Naive thymus-derived CD8-positive, alpha-beta T cell (primary cell): ENCODE measurements at places on chromosomes 6 and 20. TPM values are rescaled to one million over a fixed set of nuclear protein-coding genes. Genes with fewer than 3 reads are reported as not detected.

DNA sequence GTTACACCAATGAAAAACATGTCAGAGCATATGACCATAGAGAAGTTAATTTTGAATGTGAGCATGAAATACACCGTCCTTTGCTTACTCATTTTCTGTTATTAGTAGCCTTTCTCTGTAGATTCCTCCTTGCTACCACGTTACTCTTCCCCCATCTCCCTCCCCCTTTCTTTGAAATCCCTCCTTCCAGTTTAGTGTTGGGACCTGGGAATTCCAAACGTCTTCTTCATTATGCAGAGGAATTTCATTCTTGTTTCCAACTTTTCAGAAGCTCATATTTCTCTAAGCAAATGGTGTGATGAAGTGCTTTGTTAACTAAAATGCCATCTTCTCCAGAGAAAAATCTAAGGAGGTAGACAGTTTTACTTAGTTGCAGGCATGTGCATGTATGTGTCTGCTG is 122.4 kb downstream of the MCHR2 start:
- no peak overlapping the region for H3K27ac ChIP-seq
- H3K4me3 ChIP-seq = no peak overlapping the region
- H3K27me3 ChIP-seq = peaks cover 9% of the 10 kb centered on the region

- H3K36me3 ChIP-seq = peaks cover 9% of the 10 kb centered on the region
- H3K27ac ChIP-seq = no peak overlapping the region
- no peaks in the 10 kb centered on the region for H3K27me3 ChIP-seq
- no peak overlapping the region for H3K4me3 ChIP-seq
- no peak for DNase-seq
Measured at GRCh38 chr6:53011979-53012378, 16.9 kb upstream of the GSTA4 start.

Gene FLOT1
- total RNA-seq = 79.8 TPM

Gene COL19A1
- 1.8 TPM for total RNA-seq

DNA sequence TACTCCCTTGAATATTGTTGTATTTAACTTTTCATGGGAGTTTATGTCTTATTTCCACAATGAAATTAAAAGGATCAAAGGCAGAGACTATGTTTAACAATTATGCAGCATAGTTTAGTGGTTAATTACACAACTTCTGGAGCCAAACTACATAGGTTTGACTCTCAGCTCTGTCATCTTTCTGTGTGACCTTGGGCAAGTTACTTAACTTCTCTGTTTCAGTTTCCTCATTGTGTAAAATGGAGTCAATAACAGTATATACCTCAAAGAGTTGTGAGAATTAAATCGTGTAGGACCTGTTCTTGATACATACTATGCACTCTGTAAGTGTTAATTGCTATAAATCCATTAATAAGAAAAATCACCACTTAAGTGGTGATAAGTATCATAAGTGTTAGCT is 48.3 kb downstream of the BTBD9 start:
- H3K27me3 ChIP-seq = no peaks in the 10 kb centered on the region
- H3K36me3 ChIP-seq = peaks cover 4% of the 10 kb centered on the region

GRCh38 chr6:124530926-124531325 is 431.3 kb upstream of the RNF217 start:
- H3K27me3 ChIP-seq = no peaks in the 10 kb centered on the region
- H3K36me3 ChIP-seq = no peaks in the 10 kb centered on the region
- H3K27ac ChIP-seq = no peak overlapping the region
- no peak overlapping the region for H3K4me3 ChIP-seq
- no peaks in the 10 kb centered on the region for H3K4me1 ChIP-seq

Gene MDFI
- total RNA-seq = not detected

Gene TSHZ2
- 10.0 TPM for total RNA-seq

- H3K27ac ChIP-seq = no peak overlapping the region
- no peak for DNase-seq
- no peak overlapping the region for H3K4me3 ChIP-seq
- H3K36me3 ChIP-seq = peaks cover 14% of the 10 kb centered on the region
Measured at GRCh38 chr6:5569491-5569890, 308.2 kb downstream of the FARS2 start.

Gene PSORS1C2
- total RNA-seq = not detected

DNA sequence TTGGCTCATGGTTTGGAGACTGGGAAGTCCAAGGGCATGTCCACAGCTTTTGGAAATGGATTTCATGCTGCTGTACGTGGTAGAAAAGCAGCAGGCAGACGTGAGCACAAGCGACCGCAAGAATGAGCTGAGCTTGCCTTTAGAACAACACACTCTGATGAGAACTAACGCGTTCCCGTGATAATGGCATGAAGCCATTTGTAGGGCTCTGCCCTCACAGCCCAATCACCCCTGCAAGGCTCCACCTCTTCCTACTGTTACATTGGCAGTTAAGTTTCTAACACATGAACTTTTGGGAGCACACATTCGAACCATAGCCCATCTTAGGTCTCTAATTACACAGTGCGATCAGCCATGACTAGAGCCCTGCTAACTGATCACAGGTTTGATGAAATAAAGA is 107.5 kb upstream of the TMEM170B start:
- no peak overlapping the region for H3K27ac ChIP-seq
- no peaks in the 10 kb centered on the region for H3K36me3 ChIP-seq
- H3K27me3 ChIP-seq = no peaks in the 10 kb centered on the region
- no peak overlapping the region for H3K4me3 ChIP-seq

DNA sequence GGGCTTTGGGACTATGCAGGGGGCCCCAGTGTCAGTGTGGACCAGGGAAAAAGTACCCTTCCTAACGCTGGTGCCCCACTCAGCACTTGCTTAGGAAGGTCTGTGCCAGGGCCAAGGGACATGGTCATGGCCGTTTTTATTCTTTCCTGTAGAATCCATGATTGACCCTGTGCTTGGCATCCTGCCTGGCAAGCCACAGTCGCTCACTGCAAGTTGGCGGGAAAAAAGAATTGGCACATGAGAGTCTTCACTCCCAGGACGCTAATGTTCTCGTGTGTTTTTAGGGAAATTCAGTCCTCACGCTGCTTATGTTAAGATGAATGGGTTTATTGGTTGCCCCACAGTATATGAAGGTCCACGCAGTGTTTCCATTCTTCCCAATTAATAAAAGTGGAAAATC is 253.4 kb downstream of the CDH4 start:
- H3K36me3 ChIP-seq = no peaks in the 10 kb centered on the region
- no peak overlapping the region for H3K4me3 ChIP-seq
- H3K4me1 ChIP-seq = peaks cover 4% of the 10 kb centered on the region
- DNase-seq = no peak
- no peak overlapping the region for H3K27ac ChIP-seq
- H3K27me3 ChIP-seq = no peaks in the 10 kb centered on the region

- DNase-seq = no peak
- no peak overlapping the region for H3K27ac ChIP-seq
- no peaks in the 10 kb centered on the region for H3K27me3 ChIP-seq
- no peak overlapping the region for H3K4me3 ChIP-seq
Measured at GRCh38 chr6:31712296-31712695, 2.9 kb upstream of the LY6G6D start.

Gene LBP
- total RNA-seq = not detected

GRCh38 chr6:82750556-82750955 is 315.1 kb downstream of the UBE3D start:
- no peak overlapping the region for H3K4me3 ChIP-seq
- no peak for DNase-seq
- H3K27me3 ChIP-seq = peaks cover 9% of the 10 kb centered on the region
- H3K27ac ChIP-seq = no peak overlapping the region
- H3K36me3 ChIP-seq = no peaks in the 10 kb centered on the region

DNA sequence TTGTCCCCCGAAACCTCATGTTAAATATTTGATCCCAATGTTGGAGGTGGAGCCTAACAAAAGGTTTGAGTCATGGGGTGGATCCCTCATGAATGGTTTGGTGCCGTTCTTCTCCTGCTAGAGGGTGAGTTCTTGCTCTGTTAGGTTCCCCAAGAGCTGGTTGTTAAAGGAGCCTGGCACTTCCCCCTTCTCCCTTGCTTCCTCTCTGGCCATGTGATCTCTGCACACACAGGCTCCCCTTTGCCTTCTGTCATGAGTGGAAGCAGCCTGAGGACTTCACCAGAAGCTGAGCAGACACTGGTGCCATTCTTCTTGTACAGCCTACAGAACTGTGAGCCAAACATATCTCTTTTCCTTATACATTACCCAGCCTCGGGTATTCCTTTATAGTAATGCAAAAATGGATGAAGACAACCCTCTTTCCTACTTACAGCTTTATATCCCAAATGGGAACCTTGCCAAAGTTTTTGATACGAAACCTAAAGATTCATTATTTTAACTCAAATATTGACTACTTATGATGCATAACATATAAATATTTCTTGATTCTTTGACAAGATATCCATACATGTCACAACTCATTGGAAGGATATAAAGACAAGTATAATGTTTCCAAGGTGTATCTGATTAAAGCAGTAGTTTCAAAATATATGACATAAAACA is 61.0 kb downstream of the RNF182 start:
- H3K4me3 ChIP-seq = no peak overlapping the region
- peaks cover 18% of the 10 kb centered on the region for H3K27me3 ChIP-seq
- H3K36me3 ChIP-seq = no peaks in the 10 kb centered on the region

DNA sequence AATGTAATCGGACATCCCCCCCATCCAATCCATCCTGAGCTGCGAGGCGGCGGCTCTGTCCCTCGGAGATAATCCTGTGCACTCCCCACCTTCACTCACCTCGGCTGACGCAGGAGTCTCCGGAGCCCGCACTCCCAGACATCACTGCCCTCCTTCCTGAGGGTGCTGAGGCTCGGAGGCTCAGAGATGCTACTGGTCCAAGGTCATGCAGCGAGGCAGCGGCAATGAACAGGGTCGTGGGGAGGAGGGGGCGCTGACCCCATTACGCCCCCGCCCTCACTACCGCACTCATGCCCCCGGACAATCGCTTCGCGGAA is 485 bp downstream of the ADISSP start:
- peak overlapping the region; percentile 68 for H3K27ac ChIP-seq
- H3K36me3 ChIP-seq = peaks cover 2% of the 10 kb centered on the region
- H3K4me3 ChIP-seq = peak overlapping the region; percentile 93
- DNase-seq = no peak
- no peaks in the 10 kb centered on the region for H3K27me3 ChIP-seq

DNA sequence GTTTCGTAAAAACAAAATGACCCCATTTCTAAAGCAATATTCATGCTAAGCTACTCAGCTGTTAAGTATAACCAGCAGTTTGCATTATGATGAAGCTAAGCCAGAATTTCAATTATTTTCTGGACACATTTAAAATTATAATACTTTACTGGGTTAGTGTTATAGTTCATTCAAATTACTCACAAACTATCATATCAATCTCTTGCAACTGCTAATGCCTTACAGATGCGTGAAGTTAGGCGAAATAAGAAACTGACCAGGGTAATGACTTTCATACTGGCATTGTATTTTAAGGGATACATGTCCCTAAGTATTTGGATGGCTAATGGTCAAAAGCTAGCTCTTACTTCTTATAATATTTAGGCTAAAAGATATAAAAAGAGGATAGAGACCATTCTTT is 249.6 kb downstream of the TSHZ2 start:
- no peak overlapping the region for H3K4me3 ChIP-seq
- H3K27ac ChIP-seq = no peak overlapping the region
- no peak for DNase-seq
- no peaks in the 10 kb centered on the region for H3K36me3 ChIP-seq

Gene TNF
- total RNA-seq = 2.3 TPM

DNA sequence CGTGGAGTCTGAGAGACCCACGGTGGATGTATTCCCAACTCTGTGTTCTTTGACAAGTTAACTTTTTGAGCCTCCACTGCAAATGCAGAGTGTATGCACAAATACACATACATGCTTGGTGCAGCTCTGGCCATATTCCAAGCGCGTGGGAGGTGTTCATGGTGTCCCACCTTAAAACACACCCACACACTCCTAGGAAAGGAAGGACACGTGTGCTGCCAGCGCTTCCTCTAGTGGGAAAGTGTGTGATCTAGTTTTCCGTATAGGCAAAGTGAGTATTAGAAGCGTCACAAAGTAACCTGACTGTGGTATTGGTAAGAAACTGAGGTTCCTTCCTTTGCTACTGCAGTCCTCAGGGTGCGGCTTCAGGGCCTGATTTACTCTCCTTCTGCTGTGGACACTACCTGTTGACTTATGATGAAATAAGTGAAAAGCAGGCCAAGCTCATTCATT is 36.0 kb upstream of the MPC1 start:
- H3K4me1 ChIP-seq = peaks cover 77% of the 10 kb centered on the region
- H3K36me3 ChIP-seq = peaks cover 7% of the 10 kb centered on the region
- no peaks in the 10 kb centered on the region for H3K27me3 ChIP-seq

Gene TRIM31
- not detected for total RNA-seq
